ENCODE measurements at places on chromosomes 12 and 14. TPM values are rescaled to one million over a fixed set of nuclear protein-coding genes. Genes with fewer than 3 reads are reported as not detected.
A peak's percentile ranks its signal among the peaks of the same experiment; 100 is the strongest.

DNA sequence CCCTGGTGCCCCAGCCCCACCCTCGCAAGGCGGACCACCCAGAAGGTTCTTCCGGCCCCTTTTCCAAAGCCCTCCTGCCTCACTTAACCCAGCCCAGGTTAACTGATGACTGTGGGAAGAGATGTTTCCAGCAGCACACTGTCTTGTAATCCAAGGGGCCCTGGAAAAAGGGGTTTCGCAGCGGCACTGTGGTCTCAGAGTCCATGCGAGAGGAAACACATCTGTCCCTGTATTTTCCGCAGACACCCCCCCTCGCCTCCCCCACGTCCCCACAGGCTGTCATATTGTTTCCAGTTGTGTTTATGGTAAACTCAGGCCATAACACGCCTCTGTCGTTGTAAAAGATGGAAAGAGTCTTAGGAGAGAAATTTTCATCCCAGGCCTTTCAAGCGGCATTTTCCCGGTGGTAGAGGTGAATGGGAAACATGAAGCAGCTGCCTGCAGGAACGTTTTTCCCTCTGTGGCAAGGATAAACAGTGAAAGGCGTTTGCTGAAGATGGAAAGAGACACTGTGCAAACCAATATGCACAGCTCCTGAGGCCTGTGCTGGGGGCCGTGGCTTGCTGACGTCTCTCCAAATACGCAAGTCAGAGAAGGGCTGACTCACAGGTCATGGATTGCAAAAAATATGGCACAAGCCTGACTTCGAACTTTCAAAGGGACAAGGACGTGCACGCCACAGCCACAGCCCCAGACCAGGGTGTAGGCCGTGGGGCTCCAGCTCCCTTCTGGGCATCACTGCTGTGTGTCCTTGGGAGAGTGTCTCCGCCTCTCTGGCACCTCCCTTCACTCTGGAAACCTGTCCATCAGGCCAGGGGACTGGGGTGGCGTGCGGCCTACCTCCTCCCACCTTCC lies 22.5 kb upstream of the FZD10 start:
- no peak for DNase-seq

GRCh38 chr12:104226672-104227071 lies 11.1 kb downstream of the TXNRD1 start:
- DNase-seq: no peak

Gene LMNTD1
- total RNA-seq: 0.58 TPM

DNA sequence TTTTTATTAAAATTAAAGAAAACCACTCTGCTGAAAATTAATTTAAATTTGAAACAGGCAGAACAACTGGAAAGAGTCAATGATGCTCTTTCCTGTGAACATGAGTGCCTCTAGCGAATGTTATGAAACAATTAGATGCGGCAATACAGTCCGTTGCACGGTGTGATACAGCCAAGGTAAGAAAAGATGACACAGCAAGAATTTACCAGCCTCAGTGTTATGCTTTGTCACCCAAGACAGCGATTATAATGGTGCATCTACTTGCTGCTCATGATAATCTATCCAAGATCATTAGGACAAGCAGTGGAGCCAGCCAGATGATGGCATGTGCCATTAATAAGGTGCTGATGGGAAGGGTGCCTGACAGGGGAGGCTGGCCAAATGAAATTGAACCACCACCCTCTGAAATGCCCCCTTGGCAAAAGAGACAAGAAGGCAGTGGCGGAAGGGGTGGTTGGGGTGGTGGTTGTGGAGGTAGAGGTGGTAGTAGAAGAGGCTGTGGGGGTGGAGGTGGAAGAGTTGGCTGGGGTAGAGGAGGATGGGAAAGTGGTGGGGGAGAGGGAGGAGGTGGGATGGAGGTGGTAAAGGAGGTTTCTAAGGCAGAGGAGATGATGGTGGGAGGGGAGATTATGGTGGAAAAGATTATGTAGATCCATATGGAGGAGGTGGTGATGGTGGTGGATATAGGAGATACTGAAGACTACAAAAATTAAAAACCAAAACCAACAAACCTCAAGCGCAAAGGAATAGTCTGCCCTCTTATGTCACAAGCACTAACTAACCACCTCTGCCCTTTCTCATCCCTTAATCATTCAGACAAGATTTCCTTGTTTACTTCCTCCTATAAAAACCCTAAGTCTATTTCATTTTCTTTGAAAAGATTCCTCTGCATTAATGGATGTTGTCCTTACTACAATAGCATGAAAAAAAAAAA lies 4.0 kb upstream of the RESF1 start:
- no peak for DNase-seq

Gene MORN3
- total RNA-seq: 0.21 TPM

Gene TMTC1
- 49.0 TPM for total RNA-seq

GRCh38 chr12:114440270-114441038 lies 34.5 kb upstream of the TBX5 start:
- no peak for DNase-seq

GRCh38 chr14:68955164-68955850 lies 23.8 kb downstream of the ACTN1 start:
- DNase-seq: no peak

DNA sequence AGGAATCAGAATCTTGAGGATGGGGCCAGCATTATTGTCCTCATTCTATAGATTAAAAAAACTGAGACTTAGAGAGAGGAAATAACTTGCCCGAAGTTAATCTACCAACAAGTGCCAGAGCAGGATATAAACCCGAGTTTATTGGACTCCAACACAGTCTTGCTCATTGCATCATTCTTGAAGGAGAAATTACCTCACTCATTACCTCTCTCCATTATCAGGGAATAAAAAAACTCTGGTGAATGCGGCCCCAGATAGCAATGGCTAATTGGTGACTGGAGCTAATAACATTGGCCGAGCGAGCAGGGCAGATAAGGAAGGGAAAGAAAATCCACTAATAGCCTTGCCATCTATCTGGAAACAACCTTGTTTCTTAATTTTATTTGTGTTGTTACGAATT lies 24.7 kb upstream of the TMED10 start:
- DNase-seq: no peak

GRCh38 chr12:92178340-92178739 lies 32.7 kb upstream of the BTG1 start:
- DNase-seq: no peak

GRCh38 chr14:22420598-22421186 lies 168.3 kb downstream of the DAD1 start:
- no peak for DNase-seq

- no peak for DNase-seq
These were observed 4.1 kb downstream of the C12orf75 start for GRCh38 chr12:105334582-105334981.

DNA sequence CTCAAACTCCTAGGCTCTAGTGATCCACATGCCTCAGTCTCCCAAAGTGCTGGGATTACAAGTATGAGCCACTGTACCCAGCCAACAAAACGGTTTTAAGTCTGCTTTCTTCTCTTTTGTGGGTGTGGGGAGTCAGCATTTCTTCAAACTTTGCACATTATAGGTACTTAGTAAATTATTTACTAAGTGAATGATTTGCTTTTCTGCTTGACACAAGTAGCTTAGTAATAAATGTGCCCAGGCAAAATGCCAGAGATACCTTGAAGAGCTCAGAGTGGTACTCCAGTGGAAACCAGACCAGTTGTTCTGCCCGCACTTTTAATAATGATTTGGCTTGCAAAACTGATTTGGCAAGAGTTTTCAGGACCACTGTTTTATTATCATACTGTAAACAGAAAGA lies 15.0 kb downstream of the DEPDC4 start:
- DNase-seq: no peak

Gene BBOF1
- total RNA-seq: 2.3 TPM

Gene EMP1
- total RNA-seq: 304 TPM

GRCh38 chr14:59698793-59699192 lies 122.2 kb upstream of the CCDC175 start:
- DNase-seq: no peak

Gene SPIC
- not detected for total RNA-seq

Gene SERPINA6
- not detected for total RNA-seq

DNA sequence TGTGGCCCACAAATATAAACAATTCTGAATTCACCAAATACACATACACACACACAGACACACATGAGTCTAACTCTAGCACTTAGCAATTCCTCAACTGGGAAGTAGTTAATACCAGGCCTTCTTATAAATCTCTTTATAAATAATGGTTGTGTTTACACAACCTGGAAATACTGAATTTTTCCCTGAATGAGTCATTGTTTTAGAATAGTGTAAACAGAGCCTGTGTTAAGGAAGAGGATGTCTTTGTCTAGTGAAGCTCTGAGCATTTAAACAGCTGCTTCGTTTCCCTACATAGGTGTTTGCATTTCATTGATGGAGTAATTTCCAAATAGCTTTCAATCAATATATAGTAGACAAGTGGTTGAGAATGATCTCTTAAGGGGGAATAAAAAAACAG lies 218.8 kb downstream of the BTG1 start:
- no peak for DNase-seq

GRCh38 chr14:48333221-48333920 lies 658.0 kb upstream of the MDGA2 start:
- DNase-seq: no peak

Gene DNAL1
- total RNA-seq: 14.0 TPM

DNA sequence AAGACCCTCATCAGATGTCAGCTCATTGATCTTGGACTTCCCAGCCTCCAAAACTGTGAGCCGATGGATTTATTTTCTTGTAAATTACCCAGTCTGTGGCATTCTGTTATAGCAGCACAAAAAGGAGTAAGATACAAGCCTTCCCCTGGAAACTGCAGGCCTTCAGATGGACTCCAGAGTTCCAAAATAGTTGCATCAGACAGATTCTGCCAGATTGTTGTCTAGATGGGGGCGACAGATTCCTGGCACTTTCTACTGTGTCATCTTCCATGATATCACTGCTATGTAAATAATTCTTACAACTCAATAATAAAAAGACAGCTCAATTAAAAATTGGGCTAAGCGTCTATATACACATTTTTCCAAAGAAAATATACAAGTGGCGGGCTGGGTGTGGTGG lies 17.2 kb upstream of the MARK3 start:
- no peak for DNase-seq

Gene FKBP4
- total RNA-seq: 38.5 TPM

GRCh38 chr12:22626406-22626805 lies 1.4 kb downstream of the ETNK1 start:
- DNase-seq: no peak

DNA sequence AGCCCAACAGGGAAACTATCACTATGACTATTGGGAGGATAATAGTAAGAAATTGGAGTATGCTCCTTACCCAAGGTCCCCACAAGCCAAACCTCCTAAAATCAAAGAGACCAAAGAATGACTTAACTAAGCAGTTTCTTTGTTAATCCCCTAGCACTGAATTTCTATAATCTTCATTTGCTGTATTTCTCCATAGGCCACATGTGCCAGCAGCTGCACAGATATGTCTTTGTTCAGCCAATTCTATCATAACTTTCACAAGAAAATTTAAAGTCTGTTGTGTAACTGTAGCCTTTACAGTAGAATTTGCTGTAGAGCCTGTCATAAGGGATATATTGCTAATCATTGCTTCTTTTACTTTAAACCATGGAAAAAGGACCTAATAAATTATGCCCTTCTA lies 104.0 kb downstream of the RIN3 start:
- DNase-seq: no peak

Gene FOXG1
- total RNA-seq: not detected

DNA sequence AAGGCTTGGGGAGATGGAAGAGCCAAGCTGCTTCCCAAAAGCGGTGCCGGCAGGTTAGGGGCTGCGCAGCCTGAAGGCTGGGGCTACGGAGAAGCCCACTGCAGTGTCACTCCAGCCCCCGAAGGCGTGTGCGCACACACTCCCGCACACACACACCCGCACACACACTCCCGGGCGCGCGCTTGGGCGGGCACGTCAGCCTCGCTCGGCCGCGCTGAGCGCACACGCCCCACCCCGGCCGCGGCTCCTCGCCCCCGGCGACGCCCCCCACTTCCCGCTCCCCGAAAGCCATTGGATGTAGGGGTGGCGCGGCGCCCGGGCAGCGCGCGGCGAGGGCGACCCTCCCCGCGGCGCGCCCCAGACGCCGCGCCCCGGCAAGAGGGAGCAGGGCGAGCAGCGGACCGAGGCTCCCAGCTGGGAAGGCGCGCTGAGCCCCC lies at the start of gene KCNK10:
TSS of gene KCNK10 (minus strand) at position 184 of the 437 bp plus-strand sequence. CDS start 471 bp downstream, outside the sequence.
- DNase-seq: no peak

- peak; percentile 26 for DNase-seq
These were observed 55.3 kb downstream of the RIN3 start for GRCh38 chr14:92568621-92569479.

Gene ANKRD13A
- 18.7 TPM for total RNA-seq
